Vagina (tissue), 2 donors: ENCODE measurements at places on chromosomes 16 and 17. TPM values are rescaled to one million over a fixed set of nuclear protein-coding genes. Genes with fewer than 3 reads are reported as not detected.

- no peak for DNase-seq
Observed at GRCh38 chr16:61834082-61834481, 202.2 kb downstream of the CDH8 start.

DNA sequence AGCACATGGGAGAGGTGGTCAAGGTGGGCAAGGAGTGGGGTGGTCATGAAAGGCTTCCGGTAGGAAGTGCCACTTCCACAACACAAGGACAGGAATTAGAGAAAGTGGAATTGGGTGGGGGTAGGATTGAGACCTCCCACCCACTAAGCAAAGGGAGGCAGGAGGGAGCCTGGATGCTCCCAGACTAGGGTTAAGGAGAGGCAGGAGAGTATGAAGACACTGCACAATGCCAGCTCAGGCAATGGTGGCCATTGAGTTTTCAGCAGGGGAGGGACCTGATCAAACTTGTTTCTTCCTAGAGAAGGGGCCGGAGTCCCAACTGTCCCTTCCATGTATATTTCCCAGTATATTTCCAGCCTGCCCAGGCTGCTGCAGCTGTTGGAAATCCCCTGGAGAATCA is 3.1 kb upstream of the RAB11FIP4 start:
- no peak for DNase-seq

- no peak for DNase-seq
Observed at GRCh38 chr17:8701754-8702153, 42.9 kb downstream of the CCDC42 start.

- DNase-seq = no peak
Observed at GRCh38 chr16:1470481-1471251, 4.2 kb downstream of the CLCN7 start.

- no peak for DNase-seq
Observed at GRCh38 chr17:4968486-4969046, 949 bp upstream of the SPAG7 start.

DNA sequence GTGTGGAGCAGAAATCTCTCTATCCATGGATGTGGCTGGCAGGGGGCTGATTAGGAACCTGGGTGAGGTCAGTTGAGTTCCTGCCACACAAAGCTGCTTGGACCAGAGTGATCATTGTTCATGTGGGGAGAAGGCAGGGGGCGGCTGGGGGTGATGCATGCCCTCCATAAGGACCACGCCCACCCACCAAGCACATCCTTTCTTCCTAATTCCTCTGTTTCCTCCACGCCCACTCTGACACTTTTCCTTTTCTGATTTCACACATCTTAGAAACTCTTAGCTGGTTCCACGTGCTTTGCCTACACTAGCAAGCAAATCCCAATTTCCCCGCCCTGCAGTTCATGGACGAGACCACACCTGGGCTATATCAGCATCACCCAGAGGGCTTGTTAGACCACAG is 108.5 kb downstream of the SDK2 start:
- no peak for DNase-seq

DNA sequence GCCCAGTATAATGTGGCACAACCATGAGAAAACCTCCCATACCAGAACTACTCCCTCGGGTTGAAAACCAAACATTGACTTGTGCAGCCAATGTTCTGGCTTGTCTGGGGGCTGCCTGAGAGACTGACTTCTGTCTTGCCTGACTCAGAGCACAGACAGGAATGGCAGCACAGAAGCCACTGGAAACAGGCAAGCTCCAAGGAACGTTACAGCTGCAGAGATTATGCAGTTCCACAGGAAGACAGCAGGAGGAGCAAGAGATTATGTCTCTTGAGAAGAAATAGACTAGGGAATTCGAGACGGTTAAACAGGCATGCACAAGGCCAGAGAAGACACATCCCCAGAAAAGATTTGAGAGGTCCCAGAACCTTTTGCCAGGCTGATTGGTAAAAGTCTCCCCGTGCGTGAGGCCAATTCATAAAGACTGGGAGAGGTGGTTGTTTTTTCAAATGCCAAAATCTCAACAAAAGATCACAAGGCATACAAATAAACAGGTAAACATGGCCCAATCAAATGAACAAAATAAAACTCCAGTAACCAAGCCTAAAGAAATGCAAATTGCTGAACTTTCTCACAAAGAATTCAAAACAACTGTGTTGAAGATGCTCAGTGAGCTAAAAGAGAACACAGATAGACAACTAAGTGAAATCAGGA is 90.6 kb upstream of the CDH5 start:
- peak; percentile 49 for DNase-seq

Gene MT3
- 12.8 TPM for total RNA-seq

Gene TRPV2
- total RNA-seq = 22.3 TPM

Gene JPH3
- 2.0 TPM for total RNA-seq

Gene HAP1
- total RNA-seq = 1.2 TPM

Gene CCL16
- total RNA-seq = not detected
